Liver (tissue), 10 donors: ENCODE measurements at places on chromosomes 2 and 18.
A peak's percentile ranks its signal among the peaks of the same experiment; 100 is the strongest.

- no peak for DNase-seq
Observed at GRCh38 chr2:165868211-165868610, 74.2 kb upstream of the GALNT3 start.

- DNase-seq, result no peak
Observed at GRCh38 chr18:52415131-52415530, 75.1 kb downstream of the DCC start.

GRCh38 chr2:6820903-6821584, 44.7 kb downstream of the CMPK2 start:
- DNase-seq, result no peak

DNA sequence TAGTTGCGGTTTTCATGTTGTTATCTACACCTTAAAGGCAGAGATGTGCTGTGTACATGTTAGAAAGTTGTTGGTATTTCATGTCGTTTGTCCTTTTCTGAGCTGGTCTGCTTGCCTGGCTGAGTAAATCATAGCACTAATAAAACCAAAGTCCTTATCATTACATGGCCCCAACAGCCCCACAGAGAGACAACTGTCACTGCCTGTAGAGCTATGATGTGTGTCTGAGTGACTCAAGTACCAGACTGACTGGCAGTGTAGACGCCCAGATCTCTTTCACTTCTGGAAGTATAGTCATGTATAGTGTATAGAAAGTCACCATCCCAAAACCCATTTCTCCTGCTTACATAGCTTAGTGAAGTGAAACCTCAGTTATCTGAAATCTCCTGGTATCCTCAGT, 4.3 kb downstream of the SOCS6 start:
- no peak for DNase-seq

DNA sequence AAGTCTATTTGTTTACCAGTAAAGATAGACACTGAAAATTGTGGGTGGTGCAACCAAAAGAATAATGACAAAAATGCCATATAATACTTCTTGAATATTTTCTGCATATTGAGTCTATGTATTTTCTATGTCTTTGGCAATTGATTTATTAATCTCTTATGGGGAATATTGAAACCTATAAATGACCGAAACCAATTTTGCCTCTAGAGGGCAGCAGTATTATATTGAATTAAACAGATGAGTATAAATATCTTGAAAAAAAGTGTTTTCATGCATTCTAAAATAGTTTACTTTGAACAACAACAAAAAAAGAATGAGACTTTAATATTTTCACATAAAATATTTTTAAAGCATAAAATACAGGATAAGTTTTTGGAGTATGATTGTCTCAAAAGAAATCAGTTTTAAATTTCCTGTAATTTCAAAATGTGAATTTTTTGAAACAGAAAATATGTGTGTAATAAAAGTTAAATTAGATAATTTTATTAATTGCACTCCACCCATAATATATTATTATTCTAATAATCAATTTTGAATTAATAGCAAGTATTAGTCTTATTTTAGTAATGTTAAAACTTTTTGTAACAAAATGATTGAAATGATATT, 49.9 kb upstream of the CALCRL start:
- DNase-seq, result no peak

- no peak for DNase-seq
Observed at GRCh38 chr18:61549416-61549815, 216.2 kb downstream of the CDH20 start.

GRCh38 chr2:231672617-231673347, 35.5 kb upstream of the PTMA start:
- DNase-seq, result no peak

DNA sequence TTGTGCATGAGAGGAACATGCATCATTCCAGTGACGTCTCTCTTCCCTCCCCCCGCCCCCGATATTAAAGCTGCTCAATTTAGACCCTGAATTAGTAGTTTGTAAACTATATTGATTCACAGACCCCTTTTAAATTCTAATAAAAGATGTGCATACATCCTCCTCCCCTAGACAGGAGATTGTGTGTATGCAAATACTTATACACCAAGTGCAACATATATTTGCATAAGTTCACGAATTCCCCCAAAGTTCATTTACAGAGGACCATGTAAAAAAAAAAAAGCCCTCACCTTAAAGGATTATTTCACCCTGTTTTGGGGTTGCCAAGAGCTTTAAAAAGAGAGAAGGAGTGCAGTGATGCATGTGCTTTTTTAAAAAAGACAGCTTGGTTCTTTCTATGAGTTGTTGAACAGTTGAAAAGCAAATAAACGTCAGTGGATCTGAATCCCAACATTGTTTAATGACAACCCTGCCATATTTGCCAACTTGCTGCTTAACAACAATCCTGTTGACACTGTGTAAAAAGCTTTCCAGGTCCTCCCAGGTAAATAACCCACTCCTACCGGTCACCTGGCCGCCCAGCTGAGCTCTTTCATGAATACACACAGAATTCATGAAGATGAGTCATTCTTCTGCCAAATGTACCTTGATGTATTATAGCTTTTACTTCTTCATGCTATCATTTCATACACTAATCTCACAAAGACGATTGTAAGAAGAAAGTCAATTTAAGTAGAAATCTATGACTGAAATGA, 211.5 kb downstream of the IKZF2 start:
- DNase-seq, result no peak

GRCh38 chr2:147222506-147222905, 622.3 kb upstream of the ACVR2A start:
- DNase-seq, result no peak

DNA sequence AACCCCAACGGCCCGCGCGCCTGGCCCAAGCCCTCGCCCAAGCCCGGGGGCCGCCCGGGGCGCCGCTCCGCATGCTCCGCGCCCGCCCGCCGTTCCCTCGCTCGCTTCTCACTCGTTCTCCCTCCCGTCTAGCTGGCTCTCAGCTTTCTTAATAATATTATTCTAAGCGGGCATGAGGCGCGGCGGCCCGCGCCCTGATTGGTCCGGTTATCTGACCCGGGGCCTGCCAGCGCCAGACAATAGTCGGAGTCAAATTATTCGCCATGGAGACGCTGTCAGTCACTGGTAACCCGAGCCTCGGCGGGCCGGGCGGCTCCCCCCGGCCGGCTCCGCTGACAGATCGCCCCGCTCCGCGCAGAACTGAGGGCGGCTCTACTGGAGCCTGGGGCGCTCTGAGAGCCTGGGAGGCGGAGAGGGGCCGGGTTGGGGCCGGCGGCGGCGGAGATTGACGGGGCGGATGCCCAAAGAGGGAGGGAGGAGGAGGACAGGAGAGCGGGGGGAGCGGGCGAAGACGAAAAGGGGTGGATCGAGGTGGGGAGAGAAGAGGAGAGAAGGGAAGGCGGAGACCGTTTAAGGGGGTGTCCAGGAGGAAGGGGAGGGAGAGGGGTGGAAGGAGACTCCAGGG, at the start of gene SIX2:
Gene SIX2 (minus strand): TSS at position 150 of the 625 bp plus-strand sequence. CDS start 342 bp downstream, outside the sequence.
- DNase-seq, result peak; percentile 46

- no peak for DNase-seq
Observed at GRCh38 chr2:223597076-223597475, 5.1 kb downstream of the SCG2 start.

DNA sequence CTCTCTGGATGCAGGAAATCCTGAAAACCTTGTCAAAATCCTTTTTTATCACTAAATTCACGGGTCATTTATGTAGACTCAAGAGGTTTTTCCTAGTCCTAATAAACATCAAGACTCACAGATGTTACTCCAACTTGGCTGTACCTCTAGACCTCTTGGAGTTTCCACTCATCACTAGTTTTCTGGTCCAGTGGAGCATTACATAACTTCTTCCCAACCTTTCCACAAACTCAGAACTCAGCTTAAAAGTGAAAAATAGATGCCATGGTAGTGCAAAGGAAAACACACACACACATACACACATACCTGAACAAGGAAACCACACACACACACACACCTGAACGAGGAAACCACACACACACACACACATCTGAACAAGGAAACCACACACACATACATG, 807.2 kb downstream of the LRP1B start:
- DNase-seq, result no peak

DNA sequence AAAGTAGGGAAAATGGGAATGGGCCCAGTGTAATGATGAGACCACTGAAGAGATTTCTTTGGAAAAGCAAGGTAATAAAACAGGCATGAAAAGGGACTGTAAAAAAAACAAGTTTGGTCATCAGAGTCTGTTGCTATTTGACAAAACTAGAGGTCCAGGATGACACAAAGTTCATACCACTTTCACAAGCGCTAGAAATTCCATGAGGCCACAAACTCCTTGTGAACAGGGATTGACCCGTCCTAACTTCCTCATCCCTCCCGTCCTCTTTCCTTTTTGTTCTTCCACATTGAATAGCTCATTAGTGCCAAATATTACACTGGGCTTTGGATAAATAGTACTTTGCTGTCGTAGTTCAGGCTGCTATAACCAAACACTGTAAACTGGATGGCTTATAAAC, 188.8 kb upstream of the EPC2 start:
- no peak for DNase-seq

GRCh38 chr2:33015421-33016142, 68.8 kb downstream of the LTBP1 start:
- peak; percentile 33 for DNase-seq
